ENCODE measurements at places on chromosomes 3 and 15.

- no peak for DNase-seq
Observed at GRCh38 chr3:54873059-54874010, 54.5 kb downstream of the LRTM1 start.

DNA sequence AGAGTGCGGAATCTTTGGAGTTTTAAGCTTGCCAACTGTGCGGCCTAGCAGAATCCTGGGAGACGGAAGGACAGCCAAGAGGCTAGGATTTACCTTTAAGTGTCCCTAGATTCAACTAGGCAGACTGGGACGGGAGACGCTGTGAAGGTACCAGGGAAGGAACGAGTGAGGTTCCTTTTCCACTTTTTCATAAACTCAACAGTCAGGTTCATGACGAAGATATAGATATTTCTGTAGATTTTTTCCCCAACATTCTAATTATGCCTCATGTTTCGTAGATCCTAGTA lies 564 bp upstream of the GABPB1 start:
- no peak for DNase-seq

GRCh38 chr3:181756645-181757297 lies 45.0 kb downstream of the SOX2 start:
- DNase-seq = no peak

GRCh38 chr3:29576181-29576580 lies 295.3 kb downstream of the RBMS3 start:
- DNase-seq = no peak

DNA sequence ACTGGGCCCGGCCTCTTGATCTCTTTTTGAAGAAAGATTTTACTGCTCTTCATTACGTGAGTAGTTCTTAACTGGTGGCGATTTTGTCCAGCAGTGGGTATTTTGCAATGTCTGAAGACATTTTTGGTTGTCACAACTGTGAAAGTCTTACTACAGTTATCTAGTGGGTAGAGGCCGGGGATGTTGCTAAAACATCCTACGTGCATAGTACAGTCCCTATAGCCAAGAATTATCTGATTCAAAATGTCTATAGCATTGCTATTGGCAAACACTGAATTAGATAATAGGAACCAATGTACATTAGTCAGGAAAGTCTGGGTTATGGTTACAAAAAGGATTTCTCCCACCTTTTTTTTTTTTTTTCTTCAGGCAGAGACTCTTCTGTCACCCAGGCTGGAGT lies 38.1 kb downstream of the FOXL2 start:
- DNase-seq = no peak

- DNase-seq = no peak
Observed at GRCh38 chr15:91980502-91981267, 127.2 kb downstream of the SLCO3A1 start.

- no peak for DNase-seq
Observed at GRCh38 chr3:74535281-74535680, 79.2 kb downstream of the CNTN3 start.

GRCh38 chr3:25313286-25313685 lies 114.8 kb upstream of the RARB start:
- no peak for DNase-seq

- DNase-seq = no peak
Observed at GRCh38 chr3:136730595-136731273, 21.4 kb downstream of the STAG1 start.

DNA sequence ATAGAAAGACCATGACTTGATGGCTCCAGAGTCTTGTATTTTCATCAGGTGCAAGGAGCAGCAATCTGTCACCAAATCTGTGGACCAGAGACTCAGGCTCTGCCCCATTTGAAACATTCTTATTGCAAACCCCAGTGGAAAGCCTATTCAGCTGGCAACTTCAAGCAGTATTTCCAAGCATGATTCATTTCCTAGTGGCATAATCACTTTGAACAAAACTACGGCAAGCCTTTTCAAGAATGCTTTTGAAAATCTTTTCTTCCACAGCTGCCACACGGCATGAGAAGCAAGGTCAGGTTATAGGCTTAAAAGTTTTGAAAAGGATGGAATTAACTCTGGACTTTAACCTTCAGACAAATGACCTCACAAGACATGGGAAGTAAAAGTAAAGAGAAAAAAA lies 122.0 kb upstream of the BFSP2 start:
- no peak for DNase-seq

DNA sequence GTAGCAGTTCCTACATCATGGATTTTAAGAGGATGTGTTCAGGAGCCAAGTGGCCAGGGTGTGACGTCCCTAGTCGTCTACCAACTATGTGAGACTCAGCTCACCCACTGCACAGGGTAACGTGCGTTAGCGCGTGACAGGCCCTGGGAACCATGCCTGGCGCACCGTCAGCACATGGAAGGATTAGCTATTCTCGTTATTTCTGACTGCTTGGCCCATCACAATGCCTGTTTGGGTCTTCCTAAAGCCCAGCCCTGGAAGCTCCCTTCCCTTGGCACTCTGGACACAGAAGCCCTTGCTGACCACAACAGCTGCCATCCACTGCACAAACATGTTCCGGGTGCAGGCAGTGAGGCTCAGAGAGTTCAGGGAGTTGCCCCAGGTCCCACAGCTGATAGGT lies 91.0 kb upstream of the RPL32 start:
- no peak for DNase-seq

- DNase-seq = peak; percentile 90
Observed at GRCh38 chr15:58228718-58229117, 90.5 kb downstream of the AQP9 start.

DNA sequence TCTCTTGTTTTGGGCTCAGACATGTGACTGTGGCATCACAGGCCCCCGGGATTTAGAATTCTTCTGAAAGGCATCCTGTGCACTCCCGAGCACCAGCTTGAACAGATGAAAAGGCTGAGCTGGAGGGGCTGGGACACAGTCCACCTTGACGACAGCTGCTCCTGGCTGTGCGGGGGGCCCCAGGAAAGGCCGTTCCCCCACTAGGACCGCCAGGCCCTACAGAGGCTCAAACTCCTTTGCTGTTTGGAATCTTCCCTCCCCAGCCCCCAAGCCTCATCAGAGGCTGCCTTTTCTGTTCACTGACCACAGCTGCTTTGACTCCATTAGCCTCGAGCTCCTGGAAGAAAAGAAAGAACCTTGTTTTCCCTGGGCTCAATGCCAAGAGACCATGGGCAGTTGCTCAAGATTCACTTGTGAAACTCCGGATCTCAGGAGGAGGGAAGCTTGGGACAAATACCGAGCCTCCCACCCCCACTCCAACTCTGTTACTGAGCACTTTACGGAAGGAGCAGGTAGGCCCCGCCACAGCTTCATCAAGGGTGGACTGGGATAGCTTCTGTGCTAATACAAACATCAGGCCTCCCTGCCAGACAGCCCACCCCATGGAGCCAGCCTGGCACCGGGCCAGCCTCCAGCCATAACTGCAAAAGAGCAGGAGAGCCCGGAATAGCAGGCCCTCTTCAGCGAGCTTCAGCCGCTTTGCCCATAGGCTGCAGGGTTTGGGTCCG lies 15.7 kb downstream of the CIDEC start:
- DNase-seq = peak; percentile 89

GRCh38 chr3:114351123-114351821 lies 57.4 kb downstream of the TIGIT start:
- DNase-seq = no peak

GRCh38 chr3:182259579-182259978 lies 533.7 kb upstream of the ATP11B start:
- no peak for DNase-seq

- no peak for DNase-seq
Observed at GRCh38 chr15:31101262-31102038, at the start of gene TRPM1. Gene TRPM1, minus strand, starts transcription at chr15:31101725. Its CDS starts 20,370 bp downstream, at chr15:31081355.
